ENCODE measurements at places on chromosomes 7 and 10.

DNA sequence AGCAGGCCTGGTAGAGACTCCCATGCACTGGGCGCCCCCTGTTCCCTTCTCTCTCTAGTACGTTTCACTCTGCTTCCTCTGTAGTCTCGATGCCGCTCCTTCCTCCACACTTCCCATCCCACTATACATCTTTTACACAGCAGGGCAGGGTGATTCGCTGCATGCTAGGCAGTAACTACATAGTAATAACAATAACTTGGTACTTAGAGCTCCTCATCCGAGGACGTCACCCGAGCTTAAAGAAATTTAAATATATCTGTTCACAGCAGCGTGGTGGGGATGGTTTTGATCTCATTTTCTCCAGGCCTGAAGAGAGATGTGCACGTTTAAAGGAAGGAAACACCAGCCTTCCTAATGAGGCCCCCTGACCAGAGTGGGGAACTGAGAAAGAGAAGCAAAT lies 276.9 kb downstream of the SKAP2 start:
- no peak for DNase-seq

- DNase-seq, result no peak
Measured at GRCh38 chr7:47351233-47352154, 230.4 kb downstream of the TNS3 start.

- DNase-seq, result no peak
Measured at GRCh38 chr10:52740913-52741675, 31.5 kb downstream of the MBL2 start.

- DNase-seq, result no peak
Measured at GRCh38 chr10:113927440-113927839, 73.0 kb downstream of the NHLRC2 start.

GRCh38 chr10:99996671-99997648 lies 12.8 kb downstream of the DNMBP start:
- DNase-seq, result no peak

DNA sequence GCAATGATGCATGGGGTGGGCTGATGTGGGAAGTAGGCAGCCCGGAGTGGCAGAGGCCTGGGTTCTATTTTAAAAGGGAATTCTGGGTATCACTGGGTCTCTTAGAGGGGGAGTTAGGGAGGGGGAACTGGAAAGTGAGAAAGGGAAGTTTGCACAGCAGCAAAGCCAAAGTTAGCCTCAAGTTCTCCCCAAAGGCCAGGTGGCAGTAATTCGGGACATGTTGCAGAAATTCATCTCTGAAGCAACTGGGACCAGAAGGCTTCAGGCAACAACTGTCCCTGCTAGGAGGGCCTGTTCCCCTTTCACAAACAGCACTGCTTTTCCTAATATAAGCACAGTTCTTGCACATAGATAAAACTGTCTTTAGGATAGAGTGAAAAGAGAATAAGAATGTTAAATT lies 67.4 kb downstream of the NOD1 start:
- no peak for DNase-seq

DNA sequence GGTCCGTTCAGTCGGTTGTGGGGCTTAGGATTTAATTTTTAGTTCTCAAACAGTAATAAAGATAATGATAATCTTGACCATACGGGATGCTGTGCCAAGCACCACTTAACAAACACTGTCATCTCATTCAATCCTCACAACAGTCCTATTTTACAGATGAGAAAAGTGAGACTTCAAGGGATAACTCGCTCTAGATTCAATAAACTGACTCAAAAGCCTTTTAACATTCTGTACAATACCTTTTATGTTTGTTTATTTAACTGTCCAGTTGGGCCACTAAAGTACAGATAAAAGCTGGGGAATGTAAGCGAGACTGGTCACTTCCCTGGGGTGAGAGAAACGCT lies 437 bp upstream of the CFAP69 start:
- no peak for DNase-seq

DNA sequence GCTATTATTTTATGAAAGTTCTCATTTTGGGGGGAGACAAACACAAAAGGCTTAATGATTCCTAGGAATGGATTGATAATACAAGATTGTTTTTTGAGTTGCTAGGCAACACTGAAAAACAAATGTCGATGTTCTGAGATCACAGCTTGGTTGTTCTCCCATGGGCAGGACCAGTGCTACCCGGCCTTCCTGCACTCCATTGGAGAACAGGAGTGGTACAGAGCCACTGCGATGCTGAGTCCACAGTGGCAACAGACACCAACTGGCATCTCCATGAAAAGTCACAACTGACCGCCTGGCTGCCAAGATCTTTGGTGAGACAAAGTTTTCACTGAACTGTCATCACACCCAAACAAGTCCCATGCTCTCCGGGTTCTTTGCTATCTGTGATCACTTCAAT lies 68.9 kb upstream of the NMT2 start:
- DNase-seq, result no peak

DNA sequence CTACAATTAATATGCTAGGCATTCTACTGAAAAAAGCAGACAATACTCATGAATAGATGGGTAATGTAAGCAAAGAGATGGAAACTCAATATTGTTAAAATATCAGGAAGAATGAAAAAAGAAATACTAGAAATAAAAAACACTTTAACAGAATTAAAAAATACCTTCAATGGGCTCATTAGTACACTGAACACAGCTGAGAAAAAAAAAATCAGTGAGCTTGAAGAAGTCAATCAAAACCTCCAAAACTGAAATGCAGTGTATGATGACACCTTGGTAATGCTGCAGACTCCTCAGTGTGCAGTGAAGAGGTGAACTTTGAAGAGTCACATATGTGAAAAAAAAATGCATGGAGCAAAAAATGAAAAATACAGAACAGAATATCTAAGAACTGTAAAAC lies 227.2 kb downstream of the TMEM26 start:
- DNase-seq, result no peak

- DNase-seq, result no peak
Measured at GRCh38 chr7:93758631-93759030, 131.9 kb downstream of the TFPI2 start.

DNA sequence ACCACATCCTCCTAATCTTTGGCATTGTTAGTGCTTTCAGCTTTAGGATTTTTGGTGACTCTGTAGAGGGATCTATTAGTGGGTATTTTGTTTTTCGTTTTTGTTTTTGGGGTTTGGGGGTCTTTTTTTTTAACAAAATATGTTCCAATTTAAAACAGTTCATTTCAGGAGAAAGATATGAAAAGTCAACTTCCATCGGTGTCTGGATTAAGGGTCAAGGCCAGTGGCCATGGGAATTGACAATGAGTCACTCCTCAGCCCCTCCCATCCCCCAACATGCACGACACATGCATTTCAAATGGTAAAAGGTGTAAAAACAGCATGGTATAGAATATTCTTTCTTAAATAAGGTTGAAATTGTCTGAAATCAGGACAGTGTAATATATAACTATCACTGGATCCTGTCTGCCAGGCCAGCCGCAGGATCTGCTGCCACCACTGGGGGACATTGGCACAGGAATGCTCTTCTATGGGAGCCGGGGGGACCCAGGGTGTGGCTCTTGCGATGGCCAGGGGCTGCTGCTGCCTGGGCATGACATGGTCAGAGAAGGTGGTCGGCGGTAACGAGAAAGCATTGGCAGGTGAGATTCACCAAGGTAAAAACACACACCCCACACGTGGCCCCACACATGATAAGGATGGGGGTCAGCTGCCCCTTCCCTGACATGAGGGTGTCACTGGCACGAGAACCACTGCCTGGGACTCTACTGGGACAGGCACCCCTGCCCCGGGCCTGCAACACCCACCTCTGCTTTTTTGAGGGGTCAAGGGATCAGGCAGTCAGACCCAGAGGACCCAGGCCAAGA lies 126.2 kb upstream of the KCTD7 start:
- DNase-seq, result no peak

Data from NCI-H526 (cell line).